AG09319 (cell line): ENCODE measurements at places on chromosomes 12 and 14.
A peak's percentile ranks its signal among the peaks of the same experiment; 100 is the strongest.

DNA sequence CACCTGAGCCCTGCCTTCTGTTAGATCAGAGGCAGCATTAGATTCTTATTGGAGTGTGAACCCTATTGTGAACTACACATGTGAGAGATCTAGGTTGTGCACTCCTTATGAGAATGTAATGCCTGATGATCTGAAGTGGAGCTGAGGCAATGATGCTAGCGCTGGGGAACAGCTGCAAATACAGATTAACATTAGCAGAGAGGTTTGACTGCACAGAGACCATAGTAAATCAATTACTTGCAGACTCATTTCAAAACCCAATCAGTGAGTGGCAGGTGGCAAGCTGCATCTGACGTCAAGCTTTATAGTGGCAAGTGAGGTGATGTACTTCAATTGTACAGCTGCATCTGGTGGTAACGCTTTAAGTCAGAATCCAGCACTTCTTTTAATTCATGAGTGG lies 141.6 kb downstream of the GPHN start:
- no peak for DNase-seq

- no peak for DNase-seq
Measured at GRCh38 chr12:48954841-48955501, 2.3 kb downstream of the ARF3 start.

GRCh38 chr12:68953536-68953935 lies 20.6 kb upstream of the CPM start:
- DNase-seq, result no peak

DNA sequence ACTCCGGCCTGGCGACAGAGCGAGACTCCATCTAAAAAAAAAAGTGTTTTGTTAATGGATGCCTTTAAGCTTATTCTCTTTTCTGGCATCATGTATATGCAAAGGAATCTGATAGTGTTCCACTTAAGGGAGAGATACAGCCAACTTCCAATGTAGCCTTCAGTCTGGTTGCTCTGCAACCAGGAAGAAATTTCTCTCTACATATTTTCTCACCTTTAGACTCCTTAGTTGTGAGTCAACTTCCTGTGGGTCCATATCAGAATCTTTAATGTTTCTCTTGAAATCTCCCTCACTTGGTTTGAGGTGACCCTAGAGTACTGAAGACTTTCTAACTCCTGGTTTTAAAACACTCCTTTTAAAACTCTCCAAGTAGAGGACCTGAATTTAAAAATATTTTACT lies 340.4 kb downstream of the SLC6A15 start:
- DNase-seq, result no peak

- DNase-seq, result no peak
Measured at GRCh38 chr12:65835256-65835655, 11.0 kb downstream of the HMGA2 start.

DNA sequence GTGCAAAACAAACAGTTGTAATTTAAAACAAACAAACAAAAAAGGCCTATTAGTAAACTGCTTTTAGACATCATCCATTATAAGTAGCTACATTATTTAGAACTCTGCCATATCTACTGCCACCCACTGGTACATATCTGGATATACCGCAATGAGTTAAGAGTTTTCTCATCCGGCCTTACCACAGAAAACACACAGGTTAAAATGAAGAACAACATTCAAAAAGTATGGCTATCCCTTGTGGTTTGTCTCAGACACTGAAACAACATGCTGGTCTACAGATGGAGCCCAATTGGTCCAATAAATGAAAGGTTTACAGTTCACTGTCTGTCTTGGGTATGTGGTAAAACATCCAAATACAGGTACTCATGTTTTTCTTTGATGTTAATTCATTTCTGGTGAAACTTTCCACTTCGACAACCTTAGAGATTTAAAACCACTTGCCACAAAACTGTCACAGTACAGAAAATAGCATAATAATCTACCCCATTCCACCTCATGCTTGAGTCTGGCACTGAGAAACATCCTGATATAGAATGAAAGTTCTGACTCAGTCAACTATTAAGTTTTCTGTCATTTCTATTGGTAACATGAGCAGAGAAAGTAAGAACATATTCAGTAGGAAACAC lies 354.3 kb downstream of the CEP128 start:
- DNase-seq, result peak; percentile 27
